ENCODE measurements at places on chromosomes 6 and 20.

DNA sequence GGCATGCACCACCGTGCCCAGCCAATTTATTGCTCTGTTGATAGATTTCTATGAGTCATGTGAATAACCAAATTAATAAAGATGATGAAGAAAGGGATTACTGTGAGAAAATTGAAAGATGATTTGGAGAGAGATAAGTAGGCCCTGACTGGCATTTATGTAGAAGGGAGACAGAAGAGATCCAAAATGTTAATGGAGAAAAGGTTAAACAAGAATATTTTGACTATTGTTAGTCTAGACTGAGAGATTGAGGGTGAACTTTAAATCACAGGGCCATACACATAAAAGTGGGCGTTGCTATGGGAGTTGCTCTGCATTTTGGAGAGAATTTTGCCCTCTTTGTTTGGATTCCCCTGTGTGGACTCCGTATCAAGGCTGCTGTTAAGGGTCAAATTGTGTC lies 68.9 kb upstream of the SCAF8 start:
- no peak for DNase-seq

- DNase-seq: no peak
Observed at GRCh38 chr20:50610212-50610718, 81.1 kb downstream of the RIPOR3 start.

DNA sequence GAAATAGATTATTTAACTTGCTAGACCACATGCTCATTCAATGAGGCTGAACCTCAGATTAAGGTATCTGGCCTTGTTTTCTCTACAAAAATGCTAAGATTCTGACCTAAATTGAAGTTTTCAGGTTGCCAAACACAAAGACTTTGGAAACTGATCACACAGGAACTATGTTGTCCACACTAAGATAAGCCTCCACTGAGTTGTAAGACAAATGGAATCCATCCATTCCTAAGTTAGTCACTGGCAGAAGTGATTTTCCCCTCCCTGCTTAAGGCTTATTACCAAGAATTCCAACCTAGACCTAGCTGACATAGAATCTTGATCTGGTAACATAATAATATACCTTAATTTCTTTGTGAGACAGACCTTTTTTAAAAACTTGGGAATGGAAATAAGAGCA lies 608.1 kb downstream of the TENT5A start:
- DNase-seq: no peak

GRCh38 chr6:136669299-136669699 lies 119.1 kb upstream of the MAP7 start:
- no peak for DNase-seq

DNA sequence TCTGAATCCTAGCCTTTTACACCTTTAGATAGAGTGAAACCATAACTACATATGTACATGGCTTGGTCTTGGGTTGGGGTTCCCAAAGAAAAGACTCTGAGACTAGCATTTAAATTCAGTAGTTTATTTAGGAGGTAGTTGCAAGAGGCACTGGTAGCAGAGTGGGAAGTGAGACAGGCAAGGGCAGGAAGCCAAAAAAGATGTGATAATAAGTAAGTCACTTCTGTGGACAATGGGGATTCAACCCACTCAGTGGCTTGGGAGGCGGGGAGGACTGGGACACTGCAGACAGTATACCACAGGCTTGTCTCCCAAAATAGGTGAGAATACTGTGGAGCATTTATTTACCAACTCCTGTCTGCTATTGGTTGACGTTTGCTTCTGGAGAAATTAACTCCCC lies 131.9 kb downstream of the SLC24A3 start:
- DNase-seq: no peak

- no peak for DNase-seq
Observed at GRCh38 chr20:41049451-41049850, 20.8 kb downstream of the TOP1 start.

- no peak for DNase-seq
Observed at GRCh38 chr20:55252521-55252920, 752.8 kb downstream of the CBLN4 start.

DNA sequence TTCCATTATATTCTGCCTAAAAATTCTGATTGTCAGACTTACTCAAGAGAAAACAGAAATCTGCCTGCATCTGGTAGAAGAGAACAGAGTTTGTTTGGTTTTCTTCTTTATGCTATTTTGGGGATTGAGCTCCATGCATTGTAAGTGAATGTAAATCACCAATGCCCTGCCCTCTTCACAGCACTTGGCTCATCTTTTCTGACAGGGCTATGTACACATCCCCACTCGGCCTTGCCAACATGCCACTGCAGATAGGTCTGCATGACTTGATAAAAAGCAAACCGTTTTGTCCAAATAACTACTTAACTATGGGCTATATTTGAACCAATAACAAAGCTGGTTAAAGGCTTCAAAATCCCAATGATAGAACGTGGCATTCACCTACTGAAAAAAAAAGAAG lies 117.7 kb downstream of the IBTK start:
- no peak for DNase-seq

DNA sequence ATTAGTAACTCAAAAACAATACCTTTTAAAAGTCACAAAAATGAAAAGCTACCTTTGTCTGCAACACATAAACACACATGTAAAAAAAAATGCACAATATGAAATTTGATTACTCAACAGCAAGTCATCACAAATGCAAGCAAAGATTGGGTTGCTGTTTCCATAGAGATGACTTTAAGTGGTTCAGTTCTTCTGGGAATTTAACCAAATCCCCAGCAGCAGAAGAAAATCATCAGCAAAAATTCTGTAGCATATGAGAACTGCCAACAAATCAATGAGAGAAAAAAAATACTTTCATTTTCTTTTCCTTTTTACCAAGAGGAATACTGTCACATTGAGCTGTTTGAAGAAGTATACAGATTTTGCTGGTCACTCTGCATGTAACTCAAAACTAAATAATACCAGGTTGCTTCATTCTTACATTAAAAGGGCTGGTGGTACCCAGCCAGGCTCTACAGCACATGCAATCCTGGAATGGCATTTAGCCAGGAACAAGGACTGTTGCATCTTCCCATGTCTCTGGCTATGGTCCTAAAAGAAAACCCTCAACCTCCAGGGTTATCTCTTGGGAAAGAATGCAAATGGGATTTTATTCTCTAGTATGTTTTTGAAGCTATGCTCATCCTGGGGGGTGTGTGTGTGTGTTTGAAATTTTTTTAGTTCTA lies 158.3 kb downstream of the OPRM1 start:
- DNase-seq: no peak

DNA sequence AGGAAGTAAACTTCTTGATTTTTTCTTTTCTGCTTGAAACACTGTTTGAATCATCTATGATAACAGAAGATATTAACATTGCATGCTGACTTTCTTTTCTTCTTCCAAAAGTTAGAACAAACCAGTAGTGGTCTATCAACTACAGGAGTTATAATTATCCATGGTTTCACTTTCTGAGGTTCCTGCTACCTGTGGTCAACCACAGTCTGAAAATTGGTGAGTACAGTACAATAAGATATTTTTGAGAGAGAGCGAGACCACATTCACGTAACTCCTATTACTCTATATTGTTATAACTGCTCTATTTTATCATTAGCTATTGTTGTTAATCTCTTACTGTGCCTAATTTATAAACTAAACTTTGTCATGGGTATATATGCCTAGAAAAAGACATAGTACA lies 86.1 kb downstream of the MAP7 start:
- no peak for DNase-seq

DNA sequence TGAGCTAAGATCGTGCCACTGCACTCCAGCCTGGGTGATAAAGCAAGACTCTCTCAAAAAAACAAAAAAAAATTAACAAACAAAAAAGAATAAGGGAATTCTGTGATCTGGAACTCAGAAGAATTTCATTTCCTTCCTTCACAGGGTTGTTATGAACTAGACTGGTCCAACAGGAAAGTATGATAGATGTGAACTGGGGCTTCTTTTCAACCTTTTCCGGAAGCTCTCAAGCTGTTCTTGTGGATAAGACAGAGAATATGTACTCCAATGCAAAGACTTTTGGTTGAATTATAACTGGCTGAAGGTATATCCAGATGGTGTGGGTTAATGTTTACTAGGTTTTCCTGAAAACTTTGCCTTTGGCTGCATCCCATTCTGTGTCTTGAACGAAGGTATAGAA lies 5.3 kb downstream of the RNF8 start:
- DNase-seq: no peak

DNA sequence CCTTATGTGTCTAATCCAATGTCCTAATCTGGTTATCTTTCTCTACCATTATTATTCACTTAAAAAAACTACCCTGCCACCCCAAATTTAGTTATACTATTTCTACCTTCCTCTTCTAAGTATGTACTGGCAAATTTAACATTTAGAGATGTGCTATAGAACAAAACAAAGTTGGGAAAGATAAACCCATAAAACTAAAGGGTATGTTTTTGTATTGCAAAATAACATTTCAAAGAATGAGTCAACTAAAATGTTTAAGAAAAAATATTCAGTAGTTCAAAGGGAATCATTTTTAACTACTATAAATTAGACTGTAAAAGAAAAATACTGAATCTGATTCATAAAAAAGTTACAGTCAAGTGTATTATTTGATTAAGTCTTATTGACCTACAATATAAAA lies 103.0 kb downstream of the LMBRD1 start:
- DNase-seq: no peak

Measured in CD4-positive, alpha-beta memory T cell (primary cell).